Suprapubic skin (tissue), 4 donors: ENCODE measurements at places on chromosomes 13 and 19. TPM values are rescaled to one million over a fixed set of nuclear protein-coding genes. Genes with fewer than 3 reads are reported as not detected.

GSX1 gene
- total RNA-seq, result not detected

ZNF446 gene
- total RNA-seq, result 27.1 TPM

IGFL3 gene
- total RNA-seq, result 15.9 TPM

ZNF547 gene
- total RNA-seq, result 2.2 TPM

FLT1 gene
- 14.2 TPM for total RNA-seq

MARCHF2 gene
- 98.6 TPM for total RNA-seq

KLF1 gene
- not detected for total RNA-seq

ZNF331 gene
- 28.2 TPM for total RNA-seq

ZNF525 gene
- 6.4 TPM for total RNA-seq

CPB2 gene
- not detected for total RNA-seq

CAPN12 gene
- total RNA-seq, result 8.0 TPM

NCR1 gene
- not detected for total RNA-seq

PEAK3 gene
- total RNA-seq, result not detected

CRLF1 gene
- 35.3 TPM for total RNA-seq

LIG4 gene
- total RNA-seq, result 7.0 TPM

ZNF534 gene
- not detected for total RNA-seq

DOCK6 gene
- total RNA-seq, result 188 TPM

EDNRB gene
- total RNA-seq, result 28.3 TPM

ADM5 gene
- total RNA-seq, result 1.8 TPM

HMGB1 gene
- total RNA-seq, result 212 TPM

OR7D2 gene
- not detected for total RNA-seq

CACNG6 gene
- not detected for total RNA-seq

TMEM272 gene
- 0.13 TPM for total RNA-seq

ZNF426 gene
- total RNA-seq, result 8.6 TPM

COL5A3 gene
- total RNA-seq, result 13.4 TPM

PLA2G4C gene
- 1.4 TPM for total RNA-seq

CALR3 gene
- total RNA-seq, result not detected

KLHL26 gene
- 6.9 TPM for total RNA-seq

LSR gene
- 75.4 TPM for total RNA-seq

LINGO3 gene
- total RNA-seq, result not detected

PTGIR gene
- total RNA-seq, result 3.0 TPM

CGB3 gene
- not detected for total RNA-seq

NLRP4 gene
- total RNA-seq, result not detected

VMAC gene
- total RNA-seq, result 14.6 TPM

EFNA2 gene
- not detected for total RNA-seq

NFIC gene
- 209 TPM for total RNA-seq

LILRB2 gene
- total RNA-seq, result not detected

KANK2 gene
- 42.5 TPM for total RNA-seq

ZSCAN18 gene
- 47.2 TPM for total RNA-seq

MAB21L1 gene
- not detected for total RNA-seq

CEACAM8 gene
- total RNA-seq, result 0.18 TPM

TRPM4 gene
- 50.8 TPM for total RNA-seq

C5AR2 gene
- 0.68 TPM for total RNA-seq

ZNF284 gene
- total RNA-seq, result 1.4 TPM

NDFIP2 gene
- 94.4 TPM for total RNA-seq

ZNF69 gene
- total RNA-seq, result 3.8 TPM

TMEM221 gene
- total RNA-seq, result not detected

PCDH8 gene
- total RNA-seq, result 0.55 TPM

LRG1 gene
- 4.5 TPM for total RNA-seq

HRC gene
- 0.53 TPM for total RNA-seq

KIR2DL4 gene
- total RNA-seq, result 0.85 TPM
